ENCODE measurements at places on chromosomes 3 and 15.

DNA sequence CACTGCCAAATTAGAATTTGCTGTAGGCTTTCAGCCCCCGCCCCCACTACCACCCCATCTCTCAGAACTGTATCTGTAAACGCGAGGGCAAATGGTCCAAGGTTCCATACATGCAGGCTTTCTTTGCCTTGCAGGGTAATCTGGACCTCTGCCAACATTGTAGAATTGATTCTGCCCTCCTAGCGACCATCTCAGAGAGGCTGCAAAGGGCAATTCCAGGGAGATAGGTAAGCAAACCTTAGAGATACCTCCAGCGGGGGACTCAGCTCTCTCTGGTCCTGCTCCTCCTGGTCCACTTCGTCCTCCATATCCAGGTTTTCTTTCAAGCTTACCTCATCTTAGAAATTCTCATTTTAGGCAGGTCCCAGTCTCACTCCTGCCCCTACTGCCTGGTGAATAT lies 64.4 kb downstream of the SLMAP start:
- no peak for DNase-seq

GRCh38 chr3:71010726-71011455 lies 572.6 kb downstream of the FOXP1 start:
- DNase-seq: peak; percentile 66

DNA sequence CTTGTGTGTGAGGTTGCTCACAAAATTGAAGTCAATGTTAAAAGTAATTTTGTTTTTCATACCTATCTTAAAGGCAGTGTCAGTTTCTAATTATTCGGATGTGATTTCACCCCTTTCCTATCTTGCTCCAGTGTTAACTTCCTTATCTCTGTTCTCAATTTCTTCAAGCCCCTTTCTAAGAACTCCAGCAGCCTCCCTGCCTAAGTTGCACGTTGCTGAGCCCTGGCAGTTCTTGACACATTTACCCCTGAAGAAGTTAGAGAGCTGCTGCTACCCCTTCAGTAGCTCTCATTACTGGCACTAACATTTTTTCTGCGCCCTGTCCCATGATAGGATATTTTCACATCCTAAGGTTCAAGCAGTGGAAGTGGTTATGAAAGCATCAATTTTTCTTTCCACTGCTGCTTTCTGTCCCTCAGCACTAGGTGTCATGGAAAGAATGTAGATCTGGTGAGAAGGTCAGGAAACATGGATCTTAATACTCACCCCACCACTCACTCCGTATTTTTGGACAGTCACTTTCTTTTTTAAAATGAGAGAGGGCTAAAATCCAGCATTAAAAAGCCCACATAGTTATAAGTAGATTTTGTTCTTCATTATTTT lies 62.9 kb downstream of the OPA1 start:
- no peak for DNase-seq

DNA sequence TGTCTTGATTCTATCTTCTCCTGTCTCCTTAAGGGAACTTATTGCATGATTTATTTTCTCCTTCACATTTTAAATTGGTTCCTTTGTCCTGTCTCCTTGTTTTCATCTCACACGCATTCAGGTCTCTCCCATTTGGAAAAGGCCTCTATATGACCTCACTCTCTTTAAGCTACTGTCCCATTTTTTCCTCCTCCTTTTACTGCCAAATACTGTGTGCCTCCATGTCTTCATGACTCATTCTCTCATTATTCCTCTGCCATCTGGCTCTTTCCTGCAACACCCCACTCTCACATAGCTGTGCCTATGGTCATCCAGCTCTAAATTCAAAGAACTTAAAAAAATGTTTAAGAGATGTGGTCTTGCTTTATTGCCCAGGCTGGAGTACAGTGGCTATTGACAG lies 48.0 kb downstream of the TYRO3 start:
- no peak for DNase-seq

GRCh38 chr3:179318876-179319275 lies 4.0 kb upstream of the ZNF639 start:
- no peak for DNase-seq

DNA sequence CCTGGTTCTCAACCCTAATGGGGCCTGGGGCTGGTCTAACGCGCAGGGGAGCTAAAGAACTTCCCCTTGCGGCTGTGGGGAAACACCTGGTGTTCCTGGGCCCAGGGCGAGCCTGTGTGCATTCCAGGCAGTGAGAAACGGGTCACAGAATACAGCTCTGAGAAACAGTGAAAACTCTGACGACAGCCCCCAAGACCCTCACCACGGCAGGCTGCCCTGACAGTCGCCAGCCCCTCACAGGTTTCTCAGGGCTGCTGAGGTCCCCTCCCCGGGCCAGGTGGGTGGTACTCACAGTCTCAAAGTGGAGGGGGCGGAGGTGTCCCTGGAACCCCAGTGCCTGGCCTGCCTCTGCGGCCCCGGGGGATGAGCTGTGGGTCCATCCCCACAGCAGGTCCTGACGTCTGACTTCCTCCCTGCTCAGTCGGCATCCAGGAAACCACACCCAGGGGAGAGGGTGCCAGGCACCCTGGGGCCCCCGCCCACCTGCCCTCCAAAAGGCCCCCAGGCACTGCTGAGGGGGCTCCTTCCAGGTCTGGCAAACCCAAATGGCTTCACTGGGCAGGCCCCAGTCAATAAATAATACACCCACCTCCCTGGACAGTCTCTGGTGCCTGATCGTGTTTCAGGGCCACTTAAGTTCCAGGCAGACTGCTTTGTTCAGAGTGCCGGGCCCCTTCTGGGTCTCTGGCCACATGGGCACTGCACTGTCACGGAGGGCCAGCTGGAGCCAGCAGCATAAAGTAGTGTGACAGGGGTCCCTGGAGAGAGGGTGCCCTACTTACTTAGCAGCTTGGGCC lies 57.7 kb downstream of the IQSEC1 start:
- DNase-seq: peak; percentile 87

DNA sequence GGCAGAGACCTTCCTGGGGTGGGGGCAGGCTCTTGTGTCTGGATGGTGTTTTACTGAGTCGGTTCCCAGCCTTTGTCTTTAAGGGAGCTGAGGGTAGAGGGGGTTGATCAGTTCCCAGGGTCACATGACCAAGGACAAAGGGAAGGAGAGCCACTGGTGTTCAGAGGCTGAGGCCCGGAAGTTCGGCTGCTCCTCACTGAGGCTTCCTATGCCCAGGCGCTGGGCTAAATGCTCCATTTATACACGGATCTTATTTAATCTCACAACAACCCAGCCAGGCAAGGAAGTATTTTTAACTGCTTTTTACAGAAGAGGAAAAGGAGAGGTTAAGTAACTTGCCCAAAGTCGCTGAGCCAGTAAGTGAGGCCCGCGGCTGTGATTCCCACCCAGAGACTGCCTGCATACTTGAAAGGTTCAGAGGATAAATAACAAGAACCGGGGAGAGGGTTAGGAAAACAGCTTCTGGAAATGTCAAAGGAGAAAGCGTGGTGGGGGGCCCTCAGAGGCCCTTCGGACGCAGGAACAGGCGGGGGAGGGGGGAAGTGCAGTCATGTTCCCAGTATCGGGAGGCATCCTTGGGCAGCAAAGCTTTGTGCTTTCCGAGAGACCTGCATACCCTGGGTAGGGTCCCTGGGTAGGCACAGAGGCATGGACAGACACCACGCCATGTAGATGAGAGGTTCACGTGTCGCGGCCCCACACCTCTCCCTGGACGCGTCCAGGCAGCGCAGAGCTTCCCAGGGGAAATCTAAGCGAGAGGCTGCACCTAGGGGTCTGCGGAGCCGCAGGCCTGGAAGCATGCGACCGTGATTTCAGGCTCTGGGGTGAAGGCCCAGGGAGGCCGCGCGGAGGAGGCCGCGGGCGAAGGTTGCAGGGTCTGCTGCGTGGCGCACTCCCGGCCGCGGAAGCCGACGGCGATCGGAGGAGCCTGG lies 21.3 kb downstream of the EPHB3 start:
- DNase-seq: no peak

GRCh38 chr15:74127255-74127953 lies 3.0 kb upstream of the ISLR2 start:
- peak; percentile 74 for DNase-seq

- DNase-seq: no peak
These were observed 80.2 kb downstream of the RAB11A start for GRCh38 chr15:65949491-65949890.

DNA sequence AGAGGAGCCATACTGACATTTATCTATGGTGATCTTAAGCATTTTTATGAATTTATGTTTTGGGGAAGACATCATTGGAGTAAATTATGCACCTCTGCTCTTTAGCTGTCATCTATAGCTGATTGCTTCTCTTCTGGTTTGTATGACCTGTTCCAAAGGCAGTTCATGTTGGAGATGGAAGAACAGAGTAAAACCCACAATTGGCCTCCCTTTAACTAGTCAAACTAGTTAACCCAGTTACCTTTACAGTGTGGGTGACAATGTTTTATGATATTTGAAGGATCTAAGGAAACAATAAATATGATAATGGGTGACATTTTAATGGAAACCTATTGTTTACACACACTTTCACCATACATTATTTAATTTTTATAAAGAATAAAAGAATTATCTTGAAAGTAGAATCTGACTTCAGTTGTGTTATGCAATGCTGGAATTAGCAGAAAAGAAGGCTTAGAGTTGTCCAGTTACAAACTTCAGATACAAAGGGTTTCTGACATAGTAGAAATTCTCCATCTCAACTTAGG lies 263.5 kb downstream of the NFKBIZ start:
- no peak for DNase-seq

DNA sequence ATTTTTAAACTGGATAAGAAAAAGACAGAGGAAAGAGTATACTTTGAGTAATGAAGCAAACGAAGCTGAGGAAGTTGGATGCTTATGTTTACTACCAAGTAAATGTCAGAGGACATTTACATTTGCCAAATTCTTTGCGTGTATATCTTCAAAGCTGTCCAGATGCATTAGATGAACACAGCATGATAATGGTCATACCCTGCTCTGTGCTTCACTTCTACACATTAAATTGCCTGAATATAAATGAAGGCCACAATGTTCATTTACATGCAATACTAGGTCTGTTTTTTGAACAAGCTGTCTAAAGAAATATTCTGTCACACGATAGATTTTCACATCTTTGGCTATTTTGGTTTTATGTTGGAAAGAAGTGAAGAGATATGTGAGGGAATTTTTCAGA lies 405.8 kb upstream of the ADAMTS9 start:
- no peak for DNase-seq

DNA sequence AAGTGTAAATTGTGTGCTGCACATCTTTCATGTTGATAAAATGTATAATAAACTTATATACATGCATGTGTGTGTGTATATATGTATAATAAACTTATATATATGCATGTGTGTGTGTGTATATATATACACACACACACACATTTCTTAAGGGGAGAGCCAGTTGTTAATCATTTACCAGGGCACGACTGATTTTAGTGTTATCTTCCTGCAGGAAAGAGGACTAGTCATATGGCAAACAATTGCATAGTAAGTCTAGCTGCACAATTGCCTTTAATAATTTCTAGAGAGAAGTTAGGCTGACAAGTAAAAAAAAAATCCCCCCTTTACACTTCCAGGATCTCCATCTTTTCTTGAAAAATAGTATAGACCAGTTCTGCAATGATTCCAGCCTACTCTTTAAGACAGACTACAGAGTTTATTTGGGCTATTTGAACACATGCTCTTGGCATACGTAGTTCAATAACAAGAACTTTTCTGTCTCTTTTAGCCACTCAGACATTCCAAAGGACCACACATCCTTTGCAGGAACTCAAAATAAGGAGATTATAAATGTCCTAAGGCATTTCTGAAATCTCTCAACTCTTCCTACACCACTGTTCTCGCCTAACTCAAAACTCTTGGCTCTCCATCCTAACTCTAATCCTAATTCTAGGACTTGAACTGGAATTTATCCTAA lies 163.6 kb upstream of the SETMAR start:
- DNase-seq: no peak

DNA sequence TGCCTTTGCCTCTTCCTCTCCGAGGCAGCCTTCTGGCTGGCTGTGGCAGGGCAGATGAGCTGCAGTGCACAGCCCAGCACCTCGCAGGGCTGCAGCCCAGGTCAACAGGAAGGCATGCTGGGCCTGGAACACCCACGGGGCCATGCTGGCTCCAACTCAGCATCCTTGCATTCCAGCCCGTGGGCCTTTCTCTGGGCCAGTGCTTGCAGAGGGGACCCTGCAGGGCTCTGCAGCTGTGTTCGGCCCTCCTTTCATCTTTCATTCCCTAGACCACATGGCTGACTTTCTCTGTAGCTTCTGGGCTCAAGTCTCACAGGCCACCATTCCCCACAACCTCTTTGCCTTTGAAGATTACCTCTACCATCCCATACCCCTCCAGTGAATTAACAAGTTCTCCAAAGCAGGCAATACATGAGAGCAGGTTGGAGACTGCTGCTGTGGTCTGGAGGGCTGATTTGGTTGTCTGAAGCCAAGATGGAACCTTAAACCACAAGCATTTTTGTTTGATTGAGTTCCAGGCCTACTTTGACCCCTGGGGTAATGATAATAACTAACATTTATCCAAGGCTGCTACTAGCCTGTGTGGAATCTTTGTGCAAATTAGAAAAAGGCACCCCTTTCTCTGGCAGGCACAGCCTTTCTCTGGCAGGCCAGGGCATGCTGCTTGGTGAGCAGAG lies 5.9 kb downstream of the FAM131A start:
- no peak for DNase-seq

DNA sequence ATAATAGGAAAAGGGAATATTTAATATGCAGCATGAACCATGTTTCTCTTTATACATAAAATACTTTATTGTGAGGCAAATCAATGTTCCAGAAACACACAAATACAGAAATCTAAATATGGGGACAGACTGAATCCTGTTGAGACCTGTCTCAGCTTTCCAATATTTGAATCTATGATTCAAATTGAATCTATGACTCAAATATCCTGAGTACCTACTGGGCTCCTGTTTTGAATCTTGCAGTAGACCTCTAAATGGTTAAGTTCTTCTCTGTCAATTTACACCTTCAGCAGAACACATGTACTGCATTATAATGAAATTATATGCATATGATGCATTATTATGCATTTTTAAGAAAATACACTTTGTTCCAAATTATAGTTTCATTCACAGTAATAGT lies 143.2 kb upstream of the PLXND1 start:
- no peak for DNase-seq

DNA sequence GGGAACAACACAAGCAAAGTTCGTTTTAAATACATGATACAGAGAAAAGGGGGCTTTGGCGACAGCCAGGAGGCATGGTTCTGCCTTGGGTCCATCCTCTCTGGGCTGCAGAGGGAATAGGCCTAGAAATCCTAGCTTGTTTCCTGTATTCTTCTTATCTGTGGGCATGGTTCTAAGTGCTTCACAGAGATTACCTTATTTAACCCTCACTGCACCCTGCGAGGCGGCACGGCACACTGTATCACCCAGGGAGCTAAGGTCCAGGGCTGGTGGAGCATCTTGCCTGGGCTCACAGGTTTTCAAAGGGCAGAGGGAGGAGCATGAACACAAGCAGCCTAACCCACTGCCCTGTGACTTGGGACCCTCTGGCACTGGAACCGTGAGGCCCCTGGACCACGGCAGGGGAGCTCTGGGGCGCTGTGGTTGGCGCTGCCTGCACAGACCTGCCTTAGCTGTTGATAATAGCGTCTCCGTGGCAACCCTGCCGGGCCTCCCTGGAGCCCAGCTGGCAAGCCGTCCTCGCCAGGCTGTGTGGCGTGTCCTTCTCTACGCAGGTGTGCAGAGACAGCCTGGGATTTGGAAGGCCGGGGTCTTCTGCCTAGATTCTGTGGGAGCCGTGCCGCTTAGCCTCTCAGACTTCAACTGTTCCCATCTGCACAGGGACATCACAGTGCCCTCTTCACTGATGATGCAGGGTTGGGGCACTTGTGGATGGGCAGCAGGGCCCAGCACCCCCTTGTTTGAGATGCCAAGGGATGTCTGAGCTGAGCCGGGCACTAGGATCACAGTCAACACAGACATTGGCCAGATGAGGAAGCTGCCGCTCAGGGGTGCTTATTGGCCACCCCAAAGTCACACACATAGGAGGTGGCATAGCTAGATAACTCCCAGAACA lies 154.6 kb upstream of the TLE3 start:
- no peak for DNase-seq
